Kidney tubule cell (primary cell): ENCODE measurements at places on chromosomes 1 and 21.

DNA sequence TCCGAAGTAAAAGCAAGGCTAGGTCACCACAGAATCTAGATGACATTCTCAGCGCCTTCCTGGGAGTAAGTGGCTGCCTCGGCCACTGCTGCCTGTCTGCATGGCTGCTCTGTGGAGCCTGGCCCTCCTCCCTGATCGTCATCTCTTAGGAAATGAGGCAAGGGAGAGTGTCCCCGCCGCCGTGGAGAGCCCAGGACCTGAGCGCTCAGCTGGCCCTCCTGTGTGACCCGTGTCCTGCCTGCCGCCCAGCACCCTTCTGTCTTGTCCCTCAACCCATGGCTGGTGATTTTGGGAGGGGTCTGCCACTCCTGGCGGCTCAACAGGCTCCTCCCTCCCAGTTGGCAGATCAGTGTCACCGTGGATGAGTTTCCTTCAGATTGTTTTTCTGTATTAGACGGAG, 156.4 kb upstream of the COL6A1 start:
- no peak for DNase-seq

GRCh38 chr1:37169743-37170275, 135.5 kb upstream of the GRIK3 start:
- no peak for DNase-seq

- DNase-seq: no peak
Observed at GRCh38 chr1:87204921-87205320, 123.8 kb upstream of the LMO4 start.

GRCh38 chr1:91863498-91863897, 22.5 kb downstream of the TGFBR3 start:
- DNase-seq: no peak

DNA sequence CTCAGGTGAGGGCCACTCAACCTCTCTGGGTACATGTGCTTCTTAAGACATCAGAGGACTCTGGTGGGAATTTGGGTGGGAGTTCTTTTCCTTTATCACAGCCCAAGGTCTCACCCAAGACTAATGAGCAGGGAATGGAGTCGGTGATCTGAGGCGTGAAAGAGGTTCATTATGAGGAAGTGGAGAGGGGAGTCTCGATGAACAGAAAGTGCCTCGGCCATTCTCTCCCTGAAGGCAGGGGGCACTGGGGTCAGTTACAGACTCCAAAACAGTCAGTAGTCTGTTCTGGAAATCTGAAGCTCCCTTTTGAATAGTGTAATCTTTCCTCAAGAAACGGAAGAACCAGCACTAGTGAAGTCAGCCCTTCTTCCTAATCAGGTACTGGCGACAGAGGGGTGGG, 36.2 kb downstream of the HSD3B2 start:
- no peak for DNase-seq

- no peak for DNase-seq
Observed at GRCh38 chr21:45533846-45534635, 8.2 kb downstream of the SLC19A1 start.

DNA sequence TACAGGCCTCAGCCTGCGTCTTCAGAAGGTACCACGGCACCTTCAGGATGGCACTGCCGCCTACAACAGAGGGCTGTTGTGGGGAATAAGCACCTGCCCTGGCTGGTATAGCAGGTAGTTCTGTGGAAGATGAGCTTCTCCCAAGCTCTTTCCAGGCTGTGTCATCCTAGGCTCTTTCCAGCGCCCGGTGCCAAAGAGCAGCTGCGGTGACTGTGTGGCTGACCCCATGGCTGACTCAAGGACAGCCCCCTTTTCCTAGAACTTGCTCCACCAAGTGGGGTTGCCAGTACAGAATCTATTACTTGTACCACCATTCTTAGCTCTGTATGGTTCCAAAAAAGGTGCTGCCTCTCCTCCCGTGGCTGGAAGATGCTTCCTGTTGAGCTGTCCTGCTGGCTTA, 21.9 kb upstream of the EVA1B start:
- DNase-seq: no peak
